Muscle of back (tissue), 13 donors: ENCODE measurements at places on chromosomes 3 and 15. TPM values are rescaled to one million over a fixed set of nuclear protein-coding genes. Genes with fewer than 3 reads are reported as not detected.

The PLA2G4E gene
- 0.53 TPM for polyA plus RNA-seq

The ONECUT1 gene
- polyA plus RNA-seq = not detected

The ANKRD34C gene
- not detected for polyA plus RNA-seq

The STRIT1 gene
- polyA plus RNA-seq = 13.5 TPM

The TM4SF1 gene
- polyA plus RNA-seq = 41.4 TPM

The CCDC39 gene
- 4.2 TPM for polyA plus RNA-seq

The THSD4 gene
- 23.9 TPM for polyA plus RNA-seq

The POPDC2 gene
- 35.3 TPM for polyA plus RNA-seq
